Hippocampal formation (tissue), 2 donors: ENCODE measurements at places on chromosomes 2 and 18.

- no peak for DNase-seq
Observed at GRCh38 chr2:20532634-20533437, 86.0 kb downstream of the RHOB start.

DNA sequence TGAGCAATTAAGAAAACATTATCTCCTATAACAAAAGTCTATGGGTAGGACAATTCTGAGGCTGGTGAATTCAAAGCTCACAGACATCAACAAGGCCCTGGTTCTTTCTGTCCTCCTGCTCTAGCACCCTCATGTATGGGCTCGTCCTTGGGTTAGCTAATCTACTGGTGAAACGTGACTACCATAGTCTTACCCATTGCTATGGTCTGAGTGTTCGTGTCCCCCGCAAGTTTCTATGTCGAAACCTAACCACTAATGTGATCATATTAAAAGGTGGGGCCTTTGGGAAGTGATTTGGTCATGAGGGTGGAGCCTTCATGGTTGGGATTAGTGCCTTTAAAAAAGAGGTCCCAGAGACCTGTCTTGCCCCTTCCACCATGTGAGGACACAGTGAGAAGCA is 564.7 kb downstream of the TNS1 start:
- no peak for DNase-seq

DNA sequence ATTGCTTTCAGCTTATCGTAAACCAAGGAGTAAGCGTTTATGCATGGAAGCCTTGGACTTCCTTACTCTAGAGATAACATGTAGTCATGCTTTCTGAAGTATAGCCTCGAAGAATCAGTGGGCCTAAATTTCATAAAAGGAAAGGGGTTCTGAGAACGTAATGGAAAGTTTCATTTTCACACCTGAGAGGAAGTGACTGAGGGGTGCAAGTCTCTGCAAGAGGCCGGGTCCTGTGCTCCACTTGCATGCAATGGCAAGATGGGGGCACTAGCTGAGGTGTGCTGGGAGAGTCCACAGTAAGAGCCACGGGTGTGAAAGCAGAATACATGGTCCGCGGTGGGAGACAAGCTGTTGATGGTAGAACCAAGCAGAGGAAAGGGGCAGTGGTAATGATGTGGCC is 36.5 kb upstream of the C1D start:
- no peak for DNase-seq

DNA sequence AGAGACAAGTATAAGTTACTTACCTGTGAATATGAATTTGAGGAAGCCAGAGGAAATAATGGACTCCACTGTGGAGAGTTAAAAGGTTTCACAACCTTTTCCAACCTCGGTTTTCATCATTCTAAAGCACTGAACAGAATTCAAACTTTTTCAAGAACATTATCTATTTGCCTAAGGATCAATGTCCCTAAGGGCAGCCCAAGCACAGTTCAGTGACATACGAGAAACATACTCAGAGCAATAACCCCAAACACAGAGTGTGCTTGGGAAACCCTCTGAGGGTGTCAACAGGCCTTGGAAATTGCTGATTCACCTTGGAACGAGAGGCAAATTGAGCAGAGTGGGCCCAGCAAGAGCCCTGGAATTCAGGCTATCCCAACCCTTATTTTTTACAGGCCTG is at the start of gene ABCB11:
ABCB11 (minus strand) TSS at position 123 of the 400 bp plus-strand sequence. CDS start 13,199 bp downstream, outside the sequence.
- DNase-seq = no peak

- no peak for DNase-seq
Observed at GRCh38 chr2:84631047-84631446, 114.7 kb downstream of the DNAH6 start.

- no peak for DNase-seq
Observed at GRCh38 chr2:13091455-13091854, 374.7 kb downstream of the TRIB2 start.

DNA sequence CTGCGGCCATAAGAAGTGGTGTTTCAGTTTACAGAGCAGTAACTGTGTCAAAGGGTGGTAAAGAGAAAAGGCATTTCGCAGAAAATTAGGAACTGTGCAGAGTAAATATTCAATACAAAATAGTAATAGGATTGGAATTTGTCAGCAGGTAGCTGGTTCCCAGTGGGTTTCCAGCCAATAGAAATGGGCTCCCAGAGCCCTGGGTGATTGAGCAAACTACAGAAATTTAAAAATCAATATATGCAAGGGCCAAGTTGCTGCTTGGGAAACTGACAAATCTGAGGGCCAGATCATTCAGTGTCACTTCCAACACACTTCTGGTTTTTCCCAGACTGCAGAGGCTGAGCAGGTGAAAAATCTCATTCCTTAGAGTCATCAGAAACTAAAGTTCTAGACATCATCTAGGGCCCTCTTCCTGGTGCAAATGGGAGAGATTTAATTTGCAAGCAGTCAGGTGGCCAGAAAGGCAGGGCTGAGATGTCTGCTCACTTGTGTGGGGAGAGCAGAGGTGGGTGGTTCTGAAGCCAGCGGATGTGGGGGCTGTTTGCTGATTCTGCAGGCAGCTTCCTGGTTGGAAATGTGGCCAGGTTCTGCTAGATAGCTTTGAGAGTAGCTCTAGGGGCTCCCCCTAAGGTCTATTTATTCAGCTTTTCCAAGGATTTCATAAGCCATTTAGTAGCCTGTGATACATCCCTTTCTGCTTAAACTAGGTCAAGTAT is 182.4 kb downstream of the NCK2 start:
- DNase-seq = no peak
